ENCODE measurements at places on chromosomes 12 and 14.

GRCh38 chr12:106097011-106097410 is 41.7 kb downstream of the NUAK1 start:
- no peak for DNase-seq

- DNase-seq: peak; percentile 53
These were observed 20.2 kb downstream of the P2RX2 start for GRCh38 chr12:132638541-132639408.

DNA sequence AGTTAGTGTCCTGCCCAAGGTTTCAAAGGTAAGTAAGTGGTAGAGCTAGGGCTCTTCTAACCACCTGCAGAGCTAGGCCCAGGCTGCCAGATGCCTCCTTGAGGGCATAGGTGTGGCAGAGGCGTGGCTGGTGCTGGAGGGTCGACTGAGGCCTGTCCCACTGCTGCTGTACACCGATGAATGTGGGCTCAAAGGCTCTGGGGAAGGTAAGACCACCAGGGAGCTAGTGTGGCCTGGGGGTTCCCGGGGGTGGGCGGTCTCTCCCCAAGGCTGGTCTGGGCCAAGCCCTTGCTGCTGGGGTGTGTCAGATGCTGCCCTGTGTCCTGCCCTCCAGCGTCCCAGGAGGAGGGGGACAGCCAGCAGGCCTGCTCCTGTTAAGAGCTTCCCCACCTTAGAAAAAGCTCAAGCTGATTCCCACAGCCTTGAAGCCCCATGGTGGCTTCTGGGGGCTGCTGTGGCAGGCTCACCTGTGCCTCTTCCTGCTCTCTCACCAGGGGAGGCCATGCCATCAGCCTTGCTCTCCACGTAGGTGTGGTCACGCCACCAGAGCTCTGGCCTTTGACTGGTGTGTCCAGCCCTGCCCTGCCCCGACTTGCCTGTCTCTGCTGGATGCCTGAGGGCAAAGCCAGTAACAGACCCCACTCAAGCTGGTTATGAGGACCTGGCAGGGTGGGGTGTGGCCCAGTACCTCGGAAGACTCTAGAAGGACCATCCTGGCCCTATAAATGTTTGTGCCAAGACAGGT is 36.8 kb downstream of the SH2B3 start:
- DNase-seq: no peak

DNA sequence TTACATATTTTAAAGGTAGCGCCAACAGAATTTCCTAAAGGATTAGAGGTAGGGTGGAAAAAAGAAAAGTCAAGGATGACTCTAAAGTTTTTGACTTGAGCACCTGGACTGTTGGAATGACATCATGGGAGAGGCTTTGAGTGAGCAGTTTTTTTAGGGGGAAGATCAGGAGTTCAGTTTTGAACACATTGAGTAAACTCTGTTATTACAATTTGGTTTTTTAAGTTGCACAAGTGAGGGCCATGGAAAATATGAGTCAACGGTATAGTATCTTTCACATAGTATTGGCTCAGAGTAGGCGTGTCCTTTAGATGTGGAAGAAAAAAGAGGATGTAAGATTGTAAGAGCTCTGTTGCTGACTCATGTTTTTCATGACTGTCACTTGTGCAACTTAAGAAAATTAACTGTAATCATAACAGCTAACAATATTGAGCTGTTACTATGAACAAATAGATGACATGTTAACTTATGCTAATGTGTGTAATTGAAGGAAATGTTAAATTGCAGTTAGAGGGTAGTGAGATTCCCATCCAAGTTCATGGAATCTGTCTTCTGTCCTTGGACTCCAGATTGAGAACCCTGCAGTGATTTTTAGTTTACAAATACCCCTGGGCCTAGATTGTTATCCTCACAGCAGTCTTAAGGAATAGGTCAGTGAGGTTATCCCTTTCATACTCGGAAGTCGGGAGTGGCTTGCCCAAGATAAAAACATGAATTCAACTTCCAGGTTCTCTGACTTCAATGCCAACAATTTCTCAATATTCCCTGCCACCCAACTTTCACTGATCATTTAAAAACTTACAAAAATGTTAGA is 48.2 kb upstream of the ATP2B1 start:
- peak; percentile 88 for DNase-seq

GRCh38 chr14:92973261-92973797 is 50.4 kb downstream of the CHGA start:
- DNase-seq: peak; percentile 40

GRCh38 chr14:32469388-32470160 is 140.5 kb downstream of the AKAP6 start:
- peak; percentile 37 for DNase-seq

- no peak for DNase-seq
These were observed 1.5 kb upstream of the SLC39A2 start for GRCh38 chr14:20997564-20997963.

GRCh38 chr12:99390707-99391106 is 256.8 kb upstream of the GARIN6 start:
- DNase-seq: no peak

DNA sequence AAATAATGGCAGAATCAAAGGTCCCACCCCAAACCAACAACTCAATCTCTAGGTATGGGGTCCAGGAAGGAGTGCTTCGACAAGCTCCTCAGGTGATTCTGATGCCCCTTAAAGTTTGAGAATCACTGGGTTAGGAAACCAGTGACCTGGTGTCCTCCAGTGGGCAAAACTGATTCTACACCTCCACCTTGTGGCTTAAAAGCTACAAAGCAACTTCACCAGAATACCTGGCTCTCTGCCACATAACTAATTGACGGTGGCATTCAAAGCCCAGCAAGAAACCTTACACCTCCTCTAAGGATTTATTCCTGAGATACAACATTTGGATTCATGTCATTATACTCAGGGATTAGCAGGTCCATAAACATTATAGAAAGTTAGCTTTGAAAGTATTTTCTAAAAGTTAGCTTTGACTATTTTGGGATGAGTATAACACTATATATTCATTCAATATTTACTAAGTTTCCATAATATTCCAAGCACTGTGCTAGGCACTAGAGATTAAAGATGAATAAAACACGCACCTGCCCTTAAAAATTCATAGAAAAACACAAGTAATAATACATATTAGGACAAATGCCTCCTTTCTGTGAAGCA is 45.4 kb downstream of the DCAF5 start:
- DNase-seq: peak; percentile 71

GRCh38 chr12:15534322-15534721 is 212.0 kb downstream of the PTPRO start:
- no peak for DNase-seq

DNA sequence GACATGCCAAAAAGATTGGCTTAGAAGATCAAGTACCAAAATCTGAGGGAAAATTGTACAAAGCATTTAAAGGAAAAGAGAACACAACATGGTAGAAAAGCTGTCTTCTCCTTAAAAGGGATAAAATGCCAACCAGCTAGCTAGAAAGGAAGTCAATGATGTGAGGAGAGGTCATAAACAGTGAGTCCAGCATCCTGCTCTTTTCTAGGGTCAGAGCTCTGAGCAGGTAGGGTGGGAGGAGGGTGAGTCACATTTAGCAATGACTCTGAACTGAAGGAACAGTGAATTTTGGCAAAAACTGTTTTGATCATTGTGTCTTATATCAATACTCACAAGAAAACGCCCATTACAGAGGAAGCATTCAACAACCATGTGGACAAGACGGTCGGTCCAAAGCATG is 322.3 kb downstream of the DAD1 start:
- no peak for DNase-seq

GRCh38 chr12:111221062-111222026 is 147.6 kb downstream of the PHETA1 start:
- no peak for DNase-seq

DNA sequence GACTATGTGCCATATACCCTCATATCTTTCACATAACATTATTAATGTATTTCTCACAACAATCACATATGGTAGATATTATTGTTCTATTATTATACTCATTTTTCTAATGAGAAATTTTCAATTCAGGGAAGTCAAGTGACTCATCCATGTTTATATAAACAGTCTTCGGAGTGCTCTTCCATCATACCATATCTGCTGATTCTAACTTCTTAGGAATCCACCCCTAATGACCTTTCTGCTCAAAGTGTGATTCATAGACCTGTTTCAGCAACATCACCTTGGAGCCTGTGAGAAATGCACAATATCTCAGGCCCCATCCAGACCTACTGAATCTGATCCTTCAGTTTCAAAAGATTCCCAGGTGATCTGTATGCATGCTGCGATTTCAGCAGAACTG is 39.8 kb upstream of the OVCH1 start:
- DNase-seq: no peak

GRCh38 chr12:41008472-41008871 is 179.6 kb upstream of the PDZRN4 start:
- DNase-seq: no peak

DNA sequence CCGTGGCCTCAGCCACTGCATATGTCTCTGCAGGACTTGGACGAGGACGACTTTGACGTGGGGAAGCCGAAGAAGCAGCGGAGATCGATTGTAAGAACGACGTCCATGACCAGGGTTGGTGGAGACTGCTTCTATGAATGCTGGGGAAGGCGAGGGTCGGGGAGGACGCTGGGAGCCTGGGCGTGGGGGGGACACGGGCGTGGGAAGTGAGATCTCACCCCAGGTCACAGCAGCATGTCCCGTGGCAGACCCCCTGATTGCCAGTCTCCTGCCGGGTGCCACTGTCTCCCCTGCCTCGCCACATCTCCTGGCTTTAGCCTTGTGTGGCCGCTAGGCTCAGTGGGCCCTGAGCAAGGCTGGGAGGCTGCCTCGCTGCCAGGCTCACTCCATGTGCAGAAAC is 29.9 kb upstream of the TEX22 start:
- DNase-seq: no peak

DNA sequence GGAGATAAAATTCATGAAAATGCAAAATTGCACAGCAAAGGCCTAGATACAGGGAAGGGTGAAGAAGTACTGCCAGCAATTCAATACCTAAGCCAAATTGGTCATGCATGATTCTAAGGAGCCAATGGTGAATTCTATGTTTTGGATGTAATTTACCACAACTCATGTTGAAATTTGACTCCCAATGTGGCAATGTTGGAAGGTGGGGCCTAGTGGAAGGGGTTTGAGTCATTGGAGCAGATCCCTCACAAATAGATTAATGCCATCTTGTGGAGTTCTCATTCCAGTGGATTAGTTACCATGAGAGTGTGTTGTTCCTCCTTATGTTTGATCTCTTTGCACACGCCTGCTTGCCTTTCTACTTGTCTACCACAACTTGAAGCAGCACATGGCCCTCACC is 194.0 kb upstream of the ALG10 start:
- no peak for DNase-seq

- no peak for DNase-seq
These were observed 45.9 kb downstream of the ISCA2 start for GRCh38 chr14:74539503-74539902.

- DNase-seq: no peak
These were observed 138.4 kb downstream of the ZFP36L1 start for GRCh38 chr14:68654471-68654941.

DNA sequence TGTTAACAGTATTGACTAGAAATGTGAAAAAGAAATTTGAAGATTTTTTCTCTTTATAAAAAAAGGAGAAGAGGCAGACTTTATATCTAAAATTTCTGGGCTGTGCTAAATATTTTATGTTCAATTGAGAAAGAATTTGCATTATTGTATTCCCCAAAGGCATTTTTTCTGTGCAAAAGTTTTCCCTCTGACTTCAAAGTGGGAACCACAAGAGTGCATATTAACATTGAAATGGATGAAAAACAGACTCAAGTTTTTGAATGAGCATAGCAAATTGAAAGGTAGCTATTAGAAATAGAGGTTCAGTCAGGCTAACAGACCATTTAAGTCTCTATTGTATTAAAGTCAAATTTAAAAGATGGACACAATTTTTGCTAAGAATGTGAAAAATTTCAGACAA is 95.2 kb downstream of the RASSF9 start:
- no peak for DNase-seq

- DNase-seq: no peak
These were observed 24.7 kb downstream of the ARG2 start for GRCh38 chr14:67644428-67644827.

DNA sequence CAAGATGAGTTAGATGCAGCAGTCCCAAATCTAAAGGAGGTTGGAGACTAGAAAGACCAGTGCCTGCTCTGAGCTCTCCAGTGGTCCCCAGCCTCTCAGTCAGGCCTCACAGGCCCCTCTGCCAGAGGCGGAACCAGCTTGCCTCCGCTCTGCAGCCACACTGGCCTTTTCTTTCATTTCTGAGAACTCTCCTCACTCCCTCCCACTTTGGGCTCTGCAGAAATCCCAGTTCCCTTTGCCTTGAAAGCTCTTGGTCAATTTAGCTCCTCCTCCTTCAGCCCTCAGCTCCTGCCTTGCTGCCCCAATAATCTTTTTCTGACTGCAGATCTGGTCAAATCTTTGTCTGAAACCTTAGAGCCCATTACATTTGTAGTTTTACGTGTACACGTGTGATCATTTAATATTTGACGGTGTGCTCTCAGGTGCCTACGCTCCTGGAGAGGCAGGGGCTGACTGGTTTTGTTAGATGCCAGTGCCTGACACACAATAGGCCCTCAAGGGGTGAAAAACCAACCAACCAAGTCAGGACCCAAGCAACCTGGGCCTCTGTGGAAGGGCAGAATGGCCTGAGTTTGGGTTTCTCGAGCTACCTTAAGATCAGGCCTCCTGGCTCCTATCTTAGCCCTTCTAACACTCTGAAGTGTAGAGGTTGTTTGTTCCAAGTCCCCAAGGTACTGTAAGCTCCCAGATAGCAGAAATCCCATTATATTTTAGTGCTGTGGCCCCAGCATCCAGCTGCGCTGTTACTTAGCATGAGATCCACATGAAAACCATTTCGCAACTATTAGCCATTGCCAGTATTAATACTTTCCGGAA is 1.1 kb upstream of the NUDT4 start:
- DNase-seq: peak; percentile 59

GRCh38 chr14:72677664-72678063 is 216.2 kb downstream of the DPF3 start:
- DNase-seq: no peak

GRCh38 chr12:94276725-94277124 is 128.3 kb downstream of the PLXNC1 start:
- no peak for DNase-seq

DNA sequence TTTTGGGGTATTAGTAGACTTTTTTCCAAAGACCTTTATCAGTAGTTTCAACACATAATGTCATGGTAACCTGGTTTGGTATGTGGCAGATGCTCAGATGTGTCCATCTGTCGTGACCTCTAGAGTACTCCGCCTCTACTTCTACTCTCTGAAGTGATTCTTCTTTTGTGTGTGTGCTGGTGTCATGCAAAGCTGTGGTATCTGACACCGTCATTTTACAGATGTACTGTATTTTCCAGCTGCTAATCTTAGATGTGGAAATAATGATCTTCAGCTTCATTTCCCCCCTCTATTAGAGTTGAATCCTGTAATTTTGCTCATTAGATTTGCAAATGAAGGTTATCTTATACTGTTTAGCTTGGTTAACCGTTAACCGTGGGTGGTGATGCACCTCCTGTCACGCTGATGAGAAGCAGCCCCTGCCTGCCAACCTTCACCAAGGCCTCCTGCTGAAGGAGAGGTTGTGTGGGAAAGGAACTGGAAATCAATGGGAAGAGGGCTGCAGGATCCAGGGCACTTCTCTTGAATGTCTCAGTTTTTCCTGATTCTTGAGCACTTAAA is 222.4 kb upstream of the AMIGO2 start:
- peak; percentile 49 for DNase-seq

Data from hematopoietic multipotent progenitor cell treated with erythropoietin and hydrocortisone succinate and interleukin-3 and kit ligand, for 8 days (in vitro differentiated cells).